ENCODE measurements at places on chromosomes 16 and 17. TPM values are rescaled to one million over a fixed set of nuclear protein-coding genes. Genes with fewer than 3 reads are reported as not detected.

DNA sequence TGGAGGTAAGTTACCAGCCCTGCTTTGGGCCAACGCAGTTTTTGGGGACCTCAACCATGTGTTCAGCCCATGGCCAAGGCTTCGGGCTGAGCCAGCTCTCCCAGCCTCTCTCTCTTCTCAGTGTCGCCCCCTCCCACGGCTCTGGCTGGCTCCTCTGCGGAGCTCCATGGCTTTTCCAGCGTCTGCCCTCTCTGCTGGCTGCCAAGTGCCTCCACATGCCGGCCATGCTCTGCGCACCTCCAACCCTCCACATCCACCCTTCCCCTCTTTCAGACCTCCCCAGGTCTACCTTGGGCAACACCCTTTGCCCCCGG, 23.2 kb downstream of the COTL1 start:
- no peak for DNase-seq

- no peak for DNase-seq
These were observed 33.9 kb downstream of the AXIN1 start for GRCh38 chr16:318628-319027.

GRCh38 chr17:35167046-35167445, 19.4 kb downstream of the UNC45B start:
- DNase-seq, result no peak

DNA sequence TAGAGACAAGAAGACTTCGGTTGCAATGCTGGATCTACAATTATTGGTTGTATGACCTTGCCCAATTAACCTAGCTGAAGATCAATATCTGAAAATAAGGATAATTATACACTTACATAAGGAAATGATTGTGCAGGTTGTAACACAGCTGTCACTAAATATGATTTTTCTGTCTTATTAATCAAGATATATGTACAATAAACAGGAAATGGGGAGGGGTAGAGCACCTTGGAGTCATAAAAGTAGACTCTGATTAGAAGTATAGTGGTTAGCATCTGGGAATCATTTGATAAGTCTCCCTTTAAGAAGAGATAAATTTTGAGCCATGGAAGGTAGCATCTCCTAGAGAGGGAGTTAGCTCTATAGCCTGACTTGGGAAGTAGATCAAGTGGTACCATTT, 369.2 kb downstream of the SHISA9 start:
- DNase-seq, result no peak

SLC52A1 gene
- polyA plus RNA-seq, result 0.08 TPM

SOX15 gene
- polyA plus RNA-seq, result 0.06 TPM

DNA sequence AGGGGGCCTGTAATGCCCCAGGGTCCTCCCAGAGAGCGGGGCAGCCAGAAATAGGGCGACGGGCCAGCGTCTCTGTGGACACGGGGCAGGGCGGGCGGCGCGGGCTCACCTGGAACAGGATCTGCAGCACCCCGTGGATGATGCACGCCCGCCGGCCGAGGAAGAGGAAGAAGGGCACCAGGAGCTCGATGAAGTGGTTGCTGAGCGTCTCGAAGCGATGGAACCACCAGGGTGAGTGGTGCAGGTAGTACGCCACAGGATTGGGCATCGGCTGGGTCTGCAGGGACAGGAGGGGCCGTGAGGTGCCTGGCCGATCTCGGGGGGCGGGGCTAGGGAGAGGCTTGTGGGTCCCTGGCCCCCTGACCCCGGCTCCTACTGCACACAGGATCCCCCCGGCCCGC, 78.9 kb upstream of the GNG13 start:
- DNase-seq, result no peak

GRCh38 chr17:8829036-8829941, 30.1 kb upstream of the MFSD6L start:
- DNase-seq, result no peak

CD300LB gene
- polyA plus RNA-seq, result 0.09 TPM

HS3ST2 gene
- polyA plus RNA-seq, result 0.09 TPM

DNA sequence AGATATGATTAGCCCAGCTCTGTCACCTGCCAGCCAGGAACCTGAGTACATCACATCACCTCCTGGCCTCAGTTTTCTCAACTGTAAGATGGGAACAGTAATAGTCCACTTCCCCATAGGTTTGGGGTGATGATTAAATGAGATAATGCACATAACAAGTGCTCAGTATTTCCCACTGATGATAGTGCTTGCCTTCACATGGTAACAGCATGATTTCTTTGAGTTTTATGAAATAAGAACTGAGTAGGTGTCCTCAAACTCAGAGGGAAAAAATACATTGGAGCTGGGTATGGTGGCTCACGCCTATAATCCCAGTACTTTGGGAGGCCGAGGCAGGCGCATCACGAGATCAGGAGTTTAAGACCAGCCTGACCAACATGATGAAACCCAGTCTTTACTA, 30.1 kb upstream of the SNN start:
- DNase-seq, result no peak

BAIAP2 gene
- 47.3 TPM for polyA plus RNA-seq

DNA sequence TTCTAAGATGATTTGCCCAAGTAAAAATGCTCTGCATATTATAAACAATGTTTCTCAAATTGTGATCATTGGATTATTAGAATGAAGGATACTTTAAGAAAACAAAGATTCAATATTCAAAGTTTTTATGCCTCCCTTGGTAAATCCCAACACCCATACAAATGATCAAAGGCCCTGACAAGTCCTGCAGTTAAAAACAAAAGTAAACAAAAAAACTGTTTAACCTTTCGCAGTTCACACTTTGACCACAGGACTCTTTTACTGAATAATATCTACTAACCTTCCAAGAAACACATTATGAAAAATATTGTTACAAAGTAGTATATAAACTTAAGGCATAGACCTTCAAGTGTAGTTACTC, 365.9 kb upstream of the ZFHX3 start:
- no peak for DNase-seq

- peak; percentile 60 for DNase-seq
These were observed 16.2 kb downstream of the CHST4 start for GRCh38 chr16:71542377-71542776.

- no peak for DNase-seq
These were observed 284.6 kb downstream of the C16orf95 start for GRCh38 chr16:87032554-87032953.

DRC3 gene
- 0.72 TPM for polyA plus RNA-seq

GRCh38 chr17:34163123-34163522, 92.0 kb upstream of the CCL2 start:
- no peak for DNase-seq

PYDC1 gene
- polyA plus RNA-seq, result not detected

- no peak for DNase-seq
These were observed 25.5 kb upstream of the METRNL start for GRCh38 chr17:83053739-83054451.

DNA sequence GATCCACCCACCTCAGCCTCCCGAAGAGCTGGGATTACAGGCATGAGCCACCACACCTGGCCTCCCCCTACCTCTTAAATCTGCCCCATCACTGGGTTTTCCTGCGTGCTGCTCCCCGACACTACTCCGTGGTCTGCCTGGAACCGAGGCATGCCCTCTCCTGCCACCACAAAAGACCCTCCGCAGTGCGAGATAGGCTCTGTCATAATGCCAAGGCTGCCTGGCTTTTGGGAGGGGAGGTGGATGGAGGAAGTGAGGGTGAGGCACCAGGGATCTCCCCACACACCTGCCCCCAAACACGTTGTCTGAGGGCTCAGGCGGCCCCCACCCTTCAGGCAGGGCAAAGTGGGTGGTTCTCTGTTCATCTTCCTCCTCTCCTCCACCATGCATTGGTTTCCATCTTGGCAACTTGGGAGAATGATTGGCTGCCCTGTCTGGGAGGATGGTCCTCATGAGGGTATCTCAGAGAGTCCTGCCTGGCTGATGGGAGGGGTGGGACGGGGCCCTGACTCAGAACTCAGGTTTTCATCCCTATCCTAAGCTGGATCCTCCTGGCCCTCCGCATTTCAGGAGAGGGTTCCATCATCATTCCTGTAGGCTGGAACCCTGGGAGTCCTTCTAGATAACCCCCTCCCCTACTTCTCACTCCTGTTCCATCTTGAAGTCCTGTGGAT, 23.2 kb downstream of the IGFBP4 start:
- DNase-seq, result no peak

EVI2A gene
- 1.1 TPM for polyA plus RNA-seq

GRCh38 chr17:42103221-42103954, 5.1 kb upstream of the ZNF385C start:
- no peak for DNase-seq

GRCh38 chr17:40607641-40608040, 40.0 kb downstream of the SMARCE1 start:
- no peak for DNase-seq

GRCh38 chr16:10069374-10069773, 112.9 kb downstream of the GRIN2A start:
- DNase-seq, result no peak

- no peak for DNase-seq
These were observed 3.9 kb downstream of the DPEP2 start for GRCh38 chr16:67995423-67995822.

KRT39 gene
- not detected for polyA plus RNA-seq

- DNase-seq, result no peak
These were observed 17.3 kb downstream of the UTS2R start for GRCh38 chr17:82388922-82389283.

- no peak for DNase-seq
These were observed 1.6 kb upstream of the TBKBP1 start for GRCh38 chr17:47692137-47692894.

TMEM231 gene
- 0.60 TPM for polyA plus RNA-seq

DNA sequence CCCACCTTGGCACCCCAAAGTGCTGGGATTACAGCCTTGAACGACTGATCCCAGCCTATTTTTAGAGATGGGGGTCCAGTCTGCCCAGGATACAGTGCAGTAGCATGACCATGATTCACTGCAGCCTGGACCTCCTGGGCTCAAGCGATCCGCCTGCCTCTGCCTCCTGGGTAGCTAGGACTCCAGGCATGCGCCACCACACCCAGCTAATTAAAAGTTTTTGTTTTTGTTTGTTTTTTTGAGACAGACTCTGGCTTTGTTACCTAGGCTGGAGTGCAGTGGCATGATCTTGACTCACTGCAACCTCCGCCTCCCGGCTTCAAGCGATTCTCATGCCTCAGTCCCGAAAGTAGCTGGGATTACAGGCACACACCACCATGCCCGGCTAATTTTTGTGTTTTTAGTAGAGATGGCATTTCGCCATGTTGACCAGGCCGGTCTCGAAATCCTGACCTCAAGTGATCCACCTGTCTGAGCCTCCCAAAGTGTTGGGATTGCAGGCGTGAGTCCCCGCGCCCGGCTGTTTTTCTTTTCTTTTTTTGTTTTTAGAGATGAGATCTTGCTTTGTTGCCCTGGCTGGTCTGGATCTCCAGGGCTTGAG, 2.3 kb upstream of the PAFAH1B1 start:
- no peak for DNase-seq
